Body of pancreas (tissue), 4 donors: ENCODE measurements at places on chromosomes 11 and 22. TPM values are rescaled to one million over a fixed set of nuclear protein-coding genes. Genes with fewer than 3 reads are reported as not detected.

SHISAL1 gene
- 1.6 TPM for total RNA-seq

POTEH gene
- total RNA-seq: not detected

TMPRSS6 gene
- 0.52 TPM for total RNA-seq

ACCS gene
- 14.3 TPM for total RNA-seq

FLRT1 gene
- 0.26 TPM for total RNA-seq

OR52I1 gene
- total RNA-seq: not detected

CTSD gene
- 255 TPM for total RNA-seq

SLC16A8 gene
- not detected for total RNA-seq

SRRD gene
- 5.3 TPM for total RNA-seq

OR52A1 gene
- not detected for total RNA-seq

OR8G5 gene
- not detected for total RNA-seq

FOLR3 gene
- total RNA-seq: not detected

TYMP gene
- 65.3 TPM for total RNA-seq

FOSL1 gene
- 17.8 TPM for total RNA-seq

KCNQ1 gene
- 46.1 TPM for total RNA-seq

CD6 gene
- total RNA-seq: 3.3 TPM

TNRC6B gene
- total RNA-seq: 25.2 TPM

ANGPTL5 gene
- total RNA-seq: not detected

MB gene
- total RNA-seq: 1.3 TPM

KRTAP5-6 gene
- not detected for total RNA-seq

APLNR gene
- 0.66 TPM for total RNA-seq

EMID1 gene
- total RNA-seq: 25.9 TPM
